Activated CD4-positive, alpha-beta T cell treated with anti-CD3 and anti-CD28 coated beads for 36 hours (primary cell): ENCODE measurements at places on chromosomes 11 and 22.

DNA sequence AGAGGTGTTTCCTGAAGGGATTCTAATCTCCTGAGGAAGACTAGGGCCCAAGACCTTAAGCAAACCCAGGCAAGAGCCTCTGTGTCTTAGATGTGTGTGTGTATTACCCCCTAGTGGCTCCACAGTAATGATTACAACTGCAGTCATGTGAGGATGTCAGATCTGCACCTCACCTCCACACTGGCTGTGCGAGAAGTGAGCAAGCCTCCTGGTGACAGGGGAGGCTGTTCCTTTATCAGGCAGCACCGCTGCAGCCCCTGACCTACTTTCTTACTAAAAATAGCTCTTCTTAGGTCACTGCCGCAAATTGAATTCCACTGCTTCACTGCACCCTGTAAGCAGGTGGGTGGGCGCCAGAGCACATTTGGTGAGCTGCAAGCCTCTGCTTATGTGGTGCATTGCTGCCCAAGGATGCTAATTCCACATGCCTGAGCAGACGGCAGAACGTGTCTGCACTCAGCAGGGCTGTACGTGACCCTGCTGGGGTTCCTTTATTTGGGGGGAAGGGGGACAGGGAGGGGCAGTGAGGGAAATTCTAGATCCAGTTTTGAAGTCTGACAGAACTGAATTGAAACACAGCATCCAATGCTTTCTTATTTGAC is 112.4 kb downstream of the KCNC1 start:
- DNase-seq, result no peak

DNA sequence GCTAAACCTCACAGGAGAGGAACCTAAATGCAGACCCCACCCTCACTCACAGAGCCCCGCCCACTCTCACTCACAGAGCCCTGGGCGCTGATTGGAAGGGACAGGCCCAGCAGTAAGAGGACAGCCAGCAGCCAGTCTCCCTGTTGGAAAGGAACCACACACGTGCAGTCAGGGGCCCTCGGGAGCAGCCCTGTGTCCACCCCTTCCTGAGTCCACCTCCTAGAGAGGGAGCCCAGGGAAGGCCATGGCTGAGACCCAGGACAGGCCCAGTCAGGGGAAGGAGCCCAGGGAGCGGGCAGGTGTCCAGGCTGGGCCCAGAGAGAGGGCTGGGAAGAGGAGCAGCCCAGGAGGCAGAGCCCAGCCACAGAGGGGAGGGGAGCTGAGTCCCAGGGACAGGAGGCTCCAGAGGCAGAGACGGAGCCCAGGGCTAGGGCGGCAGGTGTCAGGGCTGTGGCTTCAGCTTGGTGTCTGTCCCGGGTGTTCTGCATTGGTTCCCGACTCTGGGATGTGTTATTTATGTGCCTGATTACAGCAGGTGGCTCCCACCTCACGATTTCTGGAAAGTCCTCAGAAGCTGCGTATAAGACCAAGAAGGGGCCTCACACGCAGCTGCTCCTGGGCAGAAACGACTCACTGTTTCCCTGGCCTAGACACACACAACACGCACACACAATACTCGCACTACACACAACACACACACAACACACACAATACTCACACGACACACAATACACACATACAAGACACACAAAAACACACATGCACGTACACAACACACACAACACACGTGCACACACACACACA is 9.0 kb upstream of the APOBEC3H start:
- DNase-seq, result peak; percentile 38

DNA sequence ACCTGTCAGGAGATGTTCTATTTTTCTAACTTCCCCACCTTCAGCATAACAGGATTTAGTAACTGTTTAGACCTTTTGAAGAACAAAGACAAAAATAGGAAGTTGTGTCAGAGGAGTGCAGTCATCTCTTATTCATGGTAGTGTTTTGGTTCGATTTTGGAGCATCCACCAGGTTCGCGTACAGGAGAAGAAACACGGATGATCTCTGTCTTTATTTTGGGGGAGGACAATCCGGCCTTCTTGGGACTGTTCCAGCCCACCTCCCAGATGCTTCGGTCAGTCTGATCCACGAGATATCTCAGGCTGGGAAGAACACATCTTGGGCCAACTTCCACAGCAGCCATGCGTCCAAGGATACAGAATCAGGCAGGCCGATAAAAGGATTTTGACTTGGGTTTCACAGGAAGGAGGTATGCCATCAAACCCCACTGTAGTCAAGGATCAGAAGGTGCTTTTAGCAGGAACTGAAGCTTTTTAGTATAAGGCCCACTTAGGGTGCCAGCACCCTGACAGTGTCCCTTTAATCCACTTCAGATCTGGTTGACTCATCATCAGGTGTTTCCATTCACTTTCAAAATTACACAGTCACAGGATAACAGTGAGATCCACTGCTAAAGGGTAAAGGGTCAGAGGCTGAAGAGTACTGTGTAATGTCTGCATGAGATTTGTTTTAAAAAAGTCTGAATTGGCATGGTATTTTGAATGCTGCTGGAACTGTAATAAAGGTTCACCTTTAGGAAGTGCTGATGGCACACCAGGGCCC is 16.5 kb downstream of the PATZ1 start:
- DNase-seq, result no peak

GRCh38 chr11:16157327-16157726 is 199.0 kb downstream of the SOX6 start:
- DNase-seq, result no peak

DNA sequence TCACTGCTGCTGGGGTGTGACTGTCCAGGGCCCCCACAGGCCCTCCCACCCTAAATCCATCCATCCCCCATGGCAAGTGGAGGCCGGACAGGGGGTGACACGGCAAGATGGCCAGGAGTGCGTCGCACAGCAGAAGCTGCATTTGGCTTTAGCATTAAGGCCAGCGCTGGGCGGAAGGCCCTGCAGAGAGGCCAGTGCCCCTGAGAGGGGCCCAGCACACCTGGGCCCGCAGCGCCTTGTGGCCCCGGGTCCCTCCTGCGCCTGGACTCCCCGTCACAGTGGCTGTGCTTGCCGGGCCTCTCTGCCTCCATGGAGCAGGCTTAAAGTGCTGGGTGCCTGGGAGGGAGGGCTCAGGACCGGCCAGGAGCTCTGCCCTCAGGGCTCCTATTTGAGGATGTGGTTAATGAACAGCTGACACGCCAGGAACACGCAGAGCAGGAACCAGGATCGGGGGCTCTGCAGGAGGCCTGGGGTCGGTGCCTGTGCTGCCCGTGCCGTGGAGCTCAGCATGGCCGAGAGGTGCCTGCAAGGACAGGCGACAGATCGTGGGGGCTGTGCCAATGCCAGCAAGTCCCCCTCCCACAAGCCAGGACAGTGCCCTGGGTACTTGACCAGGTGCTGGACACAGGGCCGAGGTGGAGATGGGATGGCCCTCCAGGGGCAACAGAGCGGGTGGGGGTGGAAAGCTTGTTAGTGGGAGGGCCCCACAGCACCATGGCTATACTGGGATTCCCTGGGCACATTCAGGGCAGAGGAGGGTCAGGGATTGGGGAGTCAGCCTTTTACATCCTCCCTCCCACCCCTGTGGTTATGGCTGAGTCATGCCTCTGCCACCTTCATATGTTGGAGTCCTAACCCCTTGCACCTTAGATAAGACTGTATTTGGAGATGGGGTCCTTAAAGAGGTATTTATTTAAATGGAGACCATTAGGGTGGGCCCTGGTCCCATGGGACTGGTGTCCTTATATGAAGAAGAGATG is 30.9 kb upstream of the CARS1 start:
- DNase-seq, result no peak

DNA sequence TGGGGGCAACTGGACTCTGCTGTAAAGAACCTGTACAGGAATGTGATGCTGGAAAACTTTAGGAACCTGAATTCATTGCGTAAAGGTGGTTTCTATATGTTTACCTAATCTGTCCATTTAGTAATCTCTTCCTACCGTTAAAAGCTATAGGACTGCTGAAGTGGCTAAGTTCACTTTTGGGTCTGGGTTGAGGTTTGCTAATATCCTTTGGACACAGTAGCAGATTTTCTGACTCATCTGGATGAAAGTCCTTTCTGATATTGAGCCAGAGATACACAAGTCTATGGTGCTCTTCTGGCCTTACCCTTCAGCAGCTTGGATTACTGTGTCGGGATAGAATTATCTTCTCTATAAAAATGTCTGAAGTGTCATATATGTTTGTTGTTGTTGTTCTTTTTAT is 16.9 kb downstream of the ZNF215 start:
- no peak for DNase-seq

DNA sequence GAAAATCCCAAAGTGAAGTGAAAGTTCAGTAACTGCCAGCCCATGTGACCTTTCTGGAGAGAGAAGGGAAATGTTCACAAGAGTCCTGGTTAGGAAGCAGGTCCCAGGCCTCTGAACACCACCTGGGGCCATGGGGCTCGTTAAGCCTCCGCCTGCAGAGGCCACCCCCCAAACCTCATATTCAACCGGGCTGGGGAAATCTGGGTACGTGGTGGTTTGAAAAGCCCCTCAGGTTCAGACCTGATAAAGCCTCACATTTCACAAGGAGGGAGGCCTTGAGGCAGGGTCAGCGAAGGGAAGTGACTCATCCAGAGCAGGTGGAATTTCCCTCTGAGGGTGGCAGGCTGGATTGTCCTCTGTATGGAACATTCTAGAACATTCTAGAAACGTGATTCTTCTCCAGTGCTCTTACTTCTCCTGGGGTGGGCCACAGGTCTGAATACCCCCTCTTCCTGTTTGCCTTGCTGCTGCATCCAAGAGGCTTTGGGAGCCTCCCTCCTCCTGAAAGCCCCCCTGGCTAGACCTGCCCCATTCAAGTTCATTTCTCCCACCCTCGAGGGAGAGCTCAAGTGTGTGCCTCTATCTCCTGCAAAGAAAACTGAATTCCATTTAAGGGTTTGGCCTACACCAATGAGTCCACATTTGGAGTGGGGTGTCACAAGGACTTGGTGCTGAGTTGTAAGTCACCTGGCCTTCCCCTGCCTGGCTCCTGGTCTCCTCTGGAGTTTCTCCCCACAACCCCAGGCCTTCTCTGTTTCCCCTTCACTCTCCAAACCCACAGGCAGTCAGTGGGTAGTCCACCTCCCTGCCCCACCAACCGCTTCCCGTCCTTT is 6.3 kb downstream of the FXYD2 start:
- DNase-seq, result peak; percentile 71

DNA sequence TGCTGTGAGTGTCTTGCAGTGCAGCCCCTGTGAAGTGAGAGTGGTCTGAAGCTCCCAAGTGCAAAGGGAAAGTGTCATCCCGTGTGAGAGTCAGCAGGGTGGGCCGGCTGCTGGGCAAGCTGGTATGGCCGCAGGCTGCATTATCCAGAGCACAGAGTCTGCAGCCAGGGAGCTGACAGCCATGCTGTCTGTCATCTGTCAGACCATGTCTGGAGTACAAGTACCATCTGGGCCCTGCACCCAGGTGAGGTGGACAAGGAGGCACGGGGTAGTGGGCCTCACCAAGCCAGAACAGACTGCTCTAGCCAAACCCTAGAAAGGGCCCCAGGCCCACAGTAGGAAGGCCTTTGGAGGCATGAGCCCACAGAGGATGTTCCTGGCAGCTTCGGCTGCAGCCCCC is 20.2 kb downstream of the LMO1 start:
- DNase-seq, result no peak

DNA sequence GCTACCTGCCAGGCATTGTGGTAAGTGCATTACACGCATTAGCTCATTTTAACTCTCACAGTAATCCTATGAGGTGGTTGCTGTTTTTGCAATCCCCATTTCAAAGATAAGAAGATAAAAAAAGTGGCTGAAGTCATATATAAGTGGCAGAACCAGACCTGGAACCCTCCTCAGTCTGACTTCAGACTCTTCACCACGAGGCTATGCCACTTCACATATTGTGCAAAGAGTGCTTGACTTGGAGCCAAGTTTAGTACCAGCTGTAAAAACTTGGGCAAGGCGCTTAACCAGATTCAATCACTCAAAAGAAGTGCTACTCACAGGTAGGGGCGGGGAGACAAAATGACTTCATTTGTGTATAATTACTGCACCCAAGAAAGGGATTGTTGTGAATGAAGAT is 15.3 kb downstream of the BPIFC start:
- no peak for DNase-seq

DNA sequence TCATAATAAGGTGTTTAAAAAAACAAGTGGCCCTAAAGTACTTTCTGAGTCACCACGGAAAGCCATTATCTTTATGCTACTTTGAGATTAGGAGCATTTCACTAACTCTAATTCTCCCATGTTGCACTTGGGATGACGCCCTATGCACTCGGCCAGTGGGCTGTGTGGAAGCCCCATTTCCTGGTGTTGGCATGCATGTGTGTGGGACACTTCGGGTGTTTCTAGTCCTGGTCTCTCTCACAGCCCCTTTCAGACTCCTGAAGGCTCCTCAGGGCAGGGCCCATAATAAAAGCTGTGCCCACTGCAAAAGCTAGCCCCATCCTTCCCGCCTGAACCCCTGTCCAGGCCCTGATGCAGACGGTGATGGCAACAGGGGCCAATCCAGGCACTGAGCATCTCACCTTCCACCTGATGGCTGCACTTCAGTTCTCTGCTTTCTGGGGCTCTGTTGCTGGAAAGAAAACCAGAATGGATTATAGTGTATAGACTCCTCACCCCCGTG is 14.9 kb upstream of the FXYD2 start:
- no peak for DNase-seq

DNA sequence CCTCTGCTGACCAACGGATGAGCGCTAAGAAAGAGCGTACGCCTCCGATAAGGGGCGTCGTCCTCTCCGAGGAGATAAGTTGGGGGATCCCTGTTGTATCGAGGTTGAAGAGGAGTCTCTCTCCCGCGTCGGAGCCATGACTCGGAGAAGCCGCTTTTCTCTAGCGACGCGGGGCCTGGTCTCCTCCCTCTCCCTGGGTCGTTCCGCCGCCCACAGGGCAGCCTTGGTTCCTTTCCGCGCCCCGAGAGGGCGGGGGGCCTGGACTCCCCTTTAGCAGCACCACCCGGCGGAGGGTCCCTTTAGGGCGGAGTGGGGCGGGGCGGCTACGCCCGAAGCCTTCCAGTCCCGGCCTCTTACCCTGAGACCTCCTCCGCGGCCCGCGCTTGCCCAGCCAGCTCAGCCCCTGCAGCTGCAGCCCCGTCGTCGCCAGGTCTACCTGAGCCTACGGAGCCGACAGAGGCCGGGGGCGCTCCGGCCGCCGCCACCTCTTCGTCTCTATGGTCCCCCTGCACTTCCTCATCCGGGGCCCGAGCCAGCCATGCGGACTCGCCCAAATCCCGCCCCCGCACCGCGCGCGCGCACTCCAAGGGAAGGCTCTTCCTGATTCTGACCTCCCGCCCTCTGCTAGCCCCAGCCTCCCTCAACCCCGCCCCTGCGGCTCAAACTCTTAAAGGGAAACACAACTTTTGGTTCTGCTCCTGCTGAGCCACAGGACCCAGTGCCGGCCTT is at the start of gene PRR14L:
TSS of gene PRR14L (minus strand) at position 497 of the 729 bp plus-strand sequence. CDS start 11,272 bp downstream, outside the sequence.
- peak; percentile 100 for DNase-seq
